ENCODE measurements at places on chromosomes 7 and 10. TPM values are rescaled to one million over a fixed set of nuclear protein-coding genes. Genes with fewer than 3 reads are reported as not detected.

Gene EBF3
- not detected for total RNA-seq

- no peak for DNase-seq
Observed at GRCh38 chr10:22740180-22740579, 25.8 kb upstream of the PIP4K2A start.

GRCh38 chr7:21450941-21451340 lies 23.1 kb downstream of the SP4 start:
- DNase-seq, result no peak

GRCh38 chr7:17063045-17063383 lies 181.2 kb upstream of the AGR3 start:
- no peak for DNase-seq

Gene ASZ1
- not detected for total RNA-seq
